ENCODE measurements at places on chromosomes 7 and 10. TPM values are rescaled to one million over a fixed set of nuclear protein-coding genes. Genes with fewer than 3 reads are reported as not detected.

Gene FBXL13
- total RNA-seq = 0.42 TPM

Gene MYOF
- total RNA-seq = 249 TPM

Gene PCLO
- total RNA-seq = 1.4 TPM

Gene ALOX5
- not detected for total RNA-seq

GRCh38 chr10:99555825-99556523, 23.2 kb downstream of the NKX2-3 start:
- no peak for DNase-seq

DNA sequence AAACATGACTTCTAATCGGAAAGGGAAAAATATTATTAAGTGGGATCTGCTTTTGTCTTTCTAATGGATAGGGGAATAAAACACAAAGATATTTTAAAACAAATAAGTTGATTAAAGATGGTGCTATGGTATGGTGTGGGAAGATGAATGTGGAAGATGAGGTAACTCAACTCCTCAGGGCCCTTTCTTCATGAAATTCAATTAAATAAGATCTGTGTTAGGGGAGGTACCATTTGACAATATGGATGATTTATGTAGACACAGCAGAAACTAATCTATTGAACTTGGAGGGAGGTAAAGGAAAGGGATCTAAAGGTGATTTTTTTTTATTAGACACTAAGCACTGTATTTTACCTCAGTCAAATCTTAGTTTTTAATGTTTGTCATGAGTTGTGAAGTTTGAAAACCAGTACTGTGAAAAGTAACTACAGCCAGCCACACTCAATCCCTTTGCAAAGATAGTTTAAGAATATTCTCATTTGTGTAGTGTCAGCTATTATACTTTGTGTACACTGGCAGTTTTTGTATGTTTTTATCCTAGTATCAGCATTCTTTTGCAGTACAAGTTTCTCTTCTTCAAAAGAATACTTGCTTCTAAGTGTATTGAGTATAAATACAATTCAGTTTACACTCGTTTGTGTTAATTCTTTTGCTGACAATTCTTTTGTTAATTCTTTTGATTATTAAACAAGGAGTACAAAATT, 151.3 kb downstream of the PHF14 start:
- no peak for DNase-seq

DNA sequence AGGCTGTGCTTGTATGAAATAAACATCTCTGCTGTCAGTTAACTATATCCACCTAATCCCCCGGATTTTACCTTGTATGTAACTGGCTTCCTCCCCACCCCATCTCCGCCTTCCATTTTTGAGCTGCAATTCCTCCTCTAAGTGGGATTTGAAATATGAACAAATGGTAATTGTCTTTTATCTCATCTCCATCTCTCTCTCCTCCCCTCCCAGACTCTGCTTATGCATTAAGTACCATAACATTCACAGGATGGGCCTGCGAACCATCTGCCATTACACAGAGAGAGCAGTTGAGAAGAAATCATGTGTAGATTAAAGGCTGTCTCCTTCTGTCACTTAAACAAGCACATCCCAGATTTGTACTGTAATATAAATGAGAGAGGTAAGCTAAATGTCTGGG, 1169.9 kb downstream of the TYW1 start:
- DNase-seq = no peak

GRCh38 chr10:74322141-74322540, 171.1 kb downstream of the ADK start:
- DNase-seq = no peak

- DNase-seq = peak; percentile 56
Observed at GRCh38 chr10:71562904-71563303, 156.7 kb downstream of the C10orf105 start.

GRCh38 chr7:138797715-138798320, at the start of the genes ATP6V0A4 and TMEM213:
ATP6V0A4 (minus strand) TSS chr7:138798196; CDS start chr7:138771247, 26,949 bp downstream.
TMEM213 (plus strand) TSS chr7:138797994; CDS start chr7:138798105, 111 bp downstream.
- no peak for DNase-seq

- DNase-seq = no peak
Observed at GRCh38 chr10:66837335-66837734, 88.5 kb upstream of the LRRTM3 start.

- no peak for DNase-seq
Observed at GRCh38 chr7:40382145-40382544, 247.3 kb downstream of the SUGCT start.

- no peak for DNase-seq
Observed at GRCh38 chr7:149241696-149242095, 2.2 kb downstream of the ZNF212 start.

GRCh38 chr10:70274643-70275042, 9.2 kb downstream of the NPFFR1 start:
- peak; percentile 78 for DNase-seq

DNA sequence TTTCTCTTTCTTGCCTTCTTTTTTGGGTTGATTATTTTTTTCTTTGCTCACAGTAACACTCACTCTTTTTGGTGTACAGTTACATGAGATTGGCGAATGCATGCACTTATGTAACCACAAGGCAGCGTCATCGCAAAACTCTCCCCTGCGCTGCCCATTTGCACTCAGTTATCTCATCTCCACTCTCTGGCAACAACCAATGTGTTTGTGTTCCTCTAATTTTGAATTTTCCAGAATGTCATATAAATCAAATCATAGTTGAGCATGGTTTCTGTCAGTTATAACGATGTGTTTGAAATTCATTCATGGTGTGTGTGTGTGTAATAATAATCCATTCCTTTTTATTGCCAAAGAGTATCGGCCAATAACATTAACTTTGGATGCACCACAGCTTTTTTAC, 23.0 kb upstream of the IGFBP3 start:
- peak; percentile 68 for DNase-seq

DNA sequence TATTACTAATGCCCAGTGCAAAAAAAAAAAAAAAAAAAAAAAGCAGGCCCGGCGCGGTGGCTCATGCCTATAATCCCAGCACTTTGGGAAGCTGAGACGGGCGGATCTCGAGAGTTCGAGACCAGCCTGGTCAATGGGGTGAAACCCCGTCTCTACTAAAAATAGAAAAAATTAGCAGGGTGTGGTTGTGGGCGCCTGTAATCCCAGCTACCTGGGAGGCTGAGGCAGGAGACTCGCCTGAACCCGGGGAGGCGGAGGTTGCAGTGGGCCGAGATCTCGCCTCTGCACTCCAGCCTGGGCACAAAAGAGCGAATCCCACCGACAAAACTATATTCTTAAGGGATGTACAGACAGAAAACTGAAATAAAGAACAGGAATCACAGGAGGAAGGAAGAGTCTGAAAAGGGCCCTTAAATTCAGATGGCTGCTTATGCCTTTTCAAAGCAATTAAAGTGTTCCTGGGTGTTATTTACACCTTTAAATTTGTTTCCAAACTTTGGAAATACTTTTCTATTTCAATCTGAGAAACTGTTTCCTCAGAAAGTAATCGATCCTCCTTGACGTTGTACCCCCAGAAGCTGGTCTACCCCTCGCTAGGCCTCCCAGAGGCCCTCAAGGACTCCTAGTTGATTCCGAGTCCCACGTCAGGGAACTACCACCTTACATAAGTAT, 2.0 kb upstream of the KMT2E start:
- peak; percentile 57 for DNase-seq
